ENCODE measurements at places on chromosomes 13 and 19.

GRCh38 chr13:27461940-27462584 lies 11.7 kb upstream of the MTIF3 start:
- no peaks in the 10 kb centered on the region for H3K36me3 ChIP-seq
- no peaks in the 10 kb centered on the region for H3K4me1 ChIP-seq
- no peaks in the 10 kb centered on the region for H3K27me3 ChIP-seq
- no peak overlapping the region for H3K27ac ChIP-seq
- DNase-seq: no peak
- no peak overlapping the region for H3K4me3 ChIP-seq

DNA sequence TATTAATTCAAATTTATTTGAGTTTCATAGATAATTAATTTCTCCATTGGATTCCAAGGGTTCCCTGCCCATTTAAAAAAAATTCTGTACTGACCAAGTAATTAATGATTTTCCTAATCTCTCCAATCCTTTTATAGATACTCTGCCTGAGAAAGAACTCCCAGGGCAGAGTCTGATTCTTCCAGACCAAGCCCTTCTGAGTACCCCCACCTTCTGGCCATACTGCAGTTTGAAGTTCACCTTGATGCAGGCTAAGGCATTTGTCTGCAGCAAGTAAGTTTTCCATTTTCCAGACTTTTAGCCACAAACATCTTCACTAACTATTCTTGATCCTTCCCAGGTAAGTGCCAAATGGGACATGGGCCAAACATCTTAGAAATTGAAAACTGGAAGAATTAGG lies 195.9 kb downstream of the LHFPL6 start:
- H3K4me3 ChIP-seq: no peak overlapping the region
- no peaks in the 10 kb centered on the region for H3K36me3 ChIP-seq
- H3K27me3 ChIP-seq: no peaks in the 10 kb centered on the region

DNA sequence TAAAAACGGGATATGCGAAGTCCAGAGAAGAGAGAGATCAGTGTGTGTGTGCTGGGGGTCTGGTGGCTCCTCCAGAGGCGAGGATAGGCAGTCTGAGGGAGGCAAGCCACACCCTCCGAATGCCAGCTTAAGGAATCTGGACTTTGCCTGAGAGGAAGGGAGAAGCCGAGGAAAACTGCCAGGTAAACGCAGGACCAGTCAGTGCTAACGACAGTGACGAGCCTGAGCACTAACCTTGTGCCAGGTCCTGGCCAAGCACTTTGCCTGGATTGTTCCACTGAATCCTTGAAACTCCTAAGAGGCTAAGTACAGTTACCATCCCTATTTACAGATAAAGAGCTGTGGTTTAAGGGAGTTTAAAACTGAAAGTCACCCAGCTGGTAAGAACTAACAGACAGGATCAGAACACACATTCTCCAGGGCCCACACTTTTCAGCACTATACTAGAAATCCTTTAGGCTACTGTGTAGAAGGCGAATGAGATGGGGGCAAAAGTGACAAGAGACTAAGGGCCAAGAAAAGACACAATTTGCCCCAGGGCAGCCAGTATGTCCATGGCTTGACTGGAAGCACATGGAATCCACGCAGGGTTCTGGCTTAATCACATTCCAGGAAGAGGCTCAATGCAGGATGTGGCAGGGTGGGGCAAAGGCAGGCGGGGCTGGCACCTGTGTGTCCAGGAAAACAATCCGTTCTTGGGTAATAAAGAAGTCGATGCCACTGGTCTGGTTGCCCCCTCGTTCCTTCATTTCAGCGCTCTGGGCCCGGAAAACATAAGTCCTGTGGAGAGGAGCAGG lies 15.1 kb downstream of the SMG9 start:
- DNase-seq: no peak
- H3K27me3 ChIP-seq: no peaks in the 10 kb centered on the region
- peaks cover 88% of the 10 kb centered on the region for H3K36me3 ChIP-seq
- H3K4me3 ChIP-seq: no peak overlapping the region
- H3K27ac ChIP-seq: peak overlapping the region; percentile 35

- DNase-seq: peak; percentile 85
- peaks cover 27% of the 10 kb centered on the region for H3K4me1 ChIP-seq
- no peaks in the 10 kb centered on the region for H3K36me3 ChIP-seq
- peak overlapping the region; percentile 40 for H3K27ac ChIP-seq
These were observed 427 bp downstream of the PLPPR3 start for GRCh38 chr19:821231-821824.

GRCh38 chr13:99303863-99304521 lies 3.2 kb downstream of the GPR183 start:
- peak; percentile 69 for DNase-seq
- no peaks in the 10 kb centered on the region for H3K36me3 ChIP-seq
- H3K4me3 ChIP-seq: peak overlapping the region; percentile 17
- no peaks in the 10 kb centered on the region for H3K4me1 ChIP-seq

- H3K4me1 ChIP-seq: peaks cover 54% of the 10 kb centered on the region
- H3K27me3 ChIP-seq: no peaks in the 10 kb centered on the region
- no peak overlapping the region for H3K27ac ChIP-seq
- DNase-seq: peak; percentile 52
- no peak overlapping the region for H3K4me3 ChIP-seq
These were observed 10.4 kb downstream of the SPINT2 start for GRCh38 chr19:38274739-38275138.

- H3K27ac ChIP-seq: no peak overlapping the region
- DNase-seq: peak; percentile 93
- no peaks in the 10 kb centered on the region for H3K36me3 ChIP-seq
- peaks cover 22% of the 10 kb centered on the region for H3K4me1 ChIP-seq
These were observed 5.0 kb upstream of the PTGER1 start for GRCh38 chr19:14479975-14480699.

DNA sequence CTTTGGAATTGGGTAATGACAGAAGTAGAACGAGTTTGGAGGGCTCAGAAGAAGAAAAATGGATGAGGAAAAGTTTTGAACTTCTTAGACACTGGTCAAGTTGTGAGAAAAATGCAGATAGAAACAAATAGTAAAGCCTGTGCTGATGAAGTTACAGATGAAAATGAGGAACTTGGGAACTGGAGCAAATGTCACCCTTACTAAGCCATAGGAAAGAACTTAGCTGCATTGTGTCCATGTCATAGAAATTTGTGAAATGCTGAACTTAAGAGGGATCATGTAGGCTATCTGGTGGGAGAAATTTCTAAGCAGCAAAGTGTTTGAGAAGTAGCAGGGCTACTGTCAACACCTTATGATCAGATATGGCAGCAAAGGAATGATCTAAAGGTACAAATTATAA lies 289.2 kb upstream of the PCDH9 start:
- no peak overlapping the region for H3K4me3 ChIP-seq
- H3K27ac ChIP-seq: no peak overlapping the region
- no peaks in the 10 kb centered on the region for H3K27me3 ChIP-seq
- no peak for DNase-seq
- H3K4me1 ChIP-seq: no peaks in the 10 kb centered on the region

GRCh38 chr19:44753626-44753931 lies 5.1 kb downstream of the BCL3 start:
- peak overlapping the region; percentile 75 for H3K4me3 ChIP-seq
- H3K27me3 ChIP-seq: no peaks in the 10 kb centered on the region
- peaks cover 71% of the 10 kb centered on the region for H3K4me1 ChIP-seq
- H3K27ac ChIP-seq: peak overlapping the region; percentile 97
- no peak for DNase-seq

GRCh38 chr19:17319473-17320238 lies 10.3 kb downstream of the DDA1 start:
- no peaks in the 10 kb centered on the region for H3K4me1 ChIP-seq
- peak; percentile 82 for DNase-seq
- H3K36me3 ChIP-seq: peaks cover 17% of the 10 kb centered on the region
- H3K4me3 ChIP-seq: no peak overlapping the region

GRCh38 chr19:41030651-41031050 lies 39.6 kb downstream of the CYP2B6 start:
- no peak overlapping the region for H3K27ac ChIP-seq
- H3K27me3 ChIP-seq: no peaks in the 10 kb centered on the region
- H3K36me3 ChIP-seq: no peaks in the 10 kb centered on the region
- DNase-seq: no peak
- no peak overlapping the region for H3K4me3 ChIP-seq

GRCh38 chr13:99967869-99968520 lies 3.6 kb downstream of the ZIC5 start:
- no peak overlapping the region for H3K27ac ChIP-seq
- H3K36me3 ChIP-seq: no peaks in the 10 kb centered on the region
- H3K4me3 ChIP-seq: peak overlapping the region; percentile 34
- peaks cover 6% of the 10 kb centered on the region for H3K27me3 ChIP-seq
- H3K4me1 ChIP-seq: peaks cover 31% of the 10 kb centered on the region

DNA sequence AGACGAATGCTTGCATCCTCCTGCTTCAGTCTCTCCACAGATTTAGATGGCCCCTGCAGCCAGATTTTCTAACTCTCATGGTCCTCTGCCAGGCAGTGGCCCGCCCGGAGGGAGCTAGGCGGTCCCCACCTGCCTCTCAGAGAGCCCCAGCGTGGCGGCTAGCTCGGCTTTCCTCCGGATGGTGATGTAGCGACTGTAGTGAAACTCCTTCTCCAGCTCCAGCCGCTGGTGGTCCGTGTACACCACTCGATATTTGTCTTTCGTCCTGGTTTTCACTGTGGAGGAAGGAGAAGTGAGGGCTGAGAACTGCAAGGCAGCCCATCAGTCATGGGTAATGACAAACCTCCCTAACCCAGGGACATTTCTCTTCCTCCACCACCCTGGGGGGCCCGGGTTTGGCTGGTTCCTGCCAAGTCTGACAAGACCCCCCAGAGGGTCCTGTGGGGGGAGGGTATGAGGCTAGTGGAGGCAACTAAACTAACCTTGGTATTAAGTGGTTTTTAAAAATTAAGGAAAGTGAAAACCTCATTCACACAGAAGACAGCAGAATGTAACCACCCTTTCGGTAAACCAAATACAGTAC lies 4.3 kb downstream of the CDX2 start:
- no peak overlapping the region for H3K4me3 ChIP-seq
- no peaks in the 10 kb centered on the region for H3K36me3 ChIP-seq
- H3K27me3 ChIP-seq: peaks cover 20% of the 10 kb centered on the region
- no peak for DNase-seq

GRCh38 chr13:84651705-84652104 lies 769.4 kb upstream of the SLITRK1 start:
- H3K4me1 ChIP-seq: no peaks in the 10 kb centered on the region
- no peaks in the 10 kb centered on the region for H3K27me3 ChIP-seq
- DNase-seq: no peak
- H3K36me3 ChIP-seq: no peaks in the 10 kb centered on the region
- no peak overlapping the region for H3K4me3 ChIP-seq

DNA sequence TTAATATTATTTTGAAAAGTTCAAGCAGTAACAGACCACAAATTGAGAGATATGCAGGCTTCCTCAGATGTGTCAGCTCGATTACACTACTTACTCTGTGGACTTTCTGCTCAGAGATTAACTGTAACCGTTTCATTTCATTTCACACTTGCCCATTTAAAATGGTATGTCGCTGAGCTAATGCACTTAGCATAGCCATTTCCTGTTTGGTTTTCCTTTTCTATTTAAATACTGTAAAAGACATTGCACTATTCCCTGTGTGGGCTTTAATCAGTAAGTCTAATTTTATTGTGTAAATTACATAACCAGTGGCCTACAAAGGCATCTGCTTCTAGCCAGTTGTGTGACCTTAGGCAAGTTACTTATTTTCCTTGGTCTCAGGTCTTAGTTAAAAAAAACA lies 237.6 kb downstream of the LACC1 start:
- no peaks in the 10 kb centered on the region for H3K27me3 ChIP-seq
- H3K4me3 ChIP-seq: no peak overlapping the region
- peaks cover 10% of the 10 kb centered on the region for H3K4me1 ChIP-seq
- no peak for DNase-seq
- no peaks in the 10 kb centered on the region for H3K36me3 ChIP-seq

DNA sequence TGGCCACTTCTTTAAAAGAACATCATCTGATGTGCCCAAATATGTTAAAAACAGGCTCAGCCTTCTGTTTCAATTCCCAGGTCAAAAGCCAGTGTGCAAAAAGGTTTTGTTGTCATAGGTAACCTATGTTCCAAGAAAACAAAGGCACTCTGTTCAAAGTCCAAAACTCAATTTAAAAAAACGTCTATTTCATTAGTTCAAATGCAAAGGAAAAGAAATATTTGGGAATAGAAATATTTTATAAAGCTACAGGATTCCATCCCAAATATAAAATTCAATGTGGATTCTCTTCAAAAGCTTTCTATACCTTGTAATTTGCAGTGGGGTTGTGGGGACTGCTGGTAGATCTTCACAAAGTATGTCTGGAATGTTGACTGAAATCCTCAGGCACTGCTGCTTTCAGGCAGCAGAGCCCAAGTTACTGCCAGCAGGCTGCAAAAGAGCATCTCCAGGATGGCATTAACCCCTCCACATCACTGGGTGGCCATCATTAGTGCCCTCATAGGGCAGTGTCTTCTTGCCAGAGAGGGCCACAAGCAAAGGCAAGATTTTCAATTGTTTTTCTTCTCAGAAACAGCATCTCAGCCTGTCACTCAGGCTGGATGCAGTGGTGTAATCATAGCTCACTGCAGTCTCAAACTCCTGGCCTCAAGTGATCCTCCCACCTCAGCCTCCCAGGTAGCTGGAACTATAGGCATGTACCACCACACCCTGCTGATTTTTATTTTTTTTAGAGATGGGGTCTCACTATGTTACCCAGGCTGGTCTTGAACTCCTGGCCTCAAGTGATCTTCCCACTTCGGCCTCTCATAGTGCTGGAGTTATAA lies 22.8 kb upstream of the STK24 start:
- H3K4me3 ChIP-seq: no peak overlapping the region
- H3K36me3 ChIP-seq: no peaks in the 10 kb centered on the region
- H3K27ac ChIP-seq: no peak overlapping the region
- no peak for DNase-seq
- no peaks in the 10 kb centered on the region for H3K4me1 ChIP-seq

DNA sequence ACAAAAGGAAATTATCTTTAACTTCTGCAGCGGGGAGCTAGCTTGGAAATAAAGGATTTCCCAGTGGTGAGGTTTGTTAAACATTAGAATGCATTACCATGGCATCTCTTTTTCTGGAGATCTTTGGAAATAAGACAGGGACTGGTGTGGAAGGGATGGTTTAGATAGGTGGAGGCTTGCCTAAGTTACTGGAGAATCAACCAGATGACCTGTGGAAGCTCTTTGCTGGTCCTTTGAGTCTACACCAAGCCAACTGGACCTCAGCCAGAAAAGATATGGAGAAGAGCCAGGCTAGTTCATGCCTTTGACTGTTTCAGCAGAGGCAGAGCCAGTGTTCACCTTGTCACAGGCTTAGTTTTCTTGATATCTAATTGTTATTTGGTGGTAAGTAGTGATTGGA lies 134.7 kb downstream of the KCNRG start:
- no peak overlapping the region for H3K27ac ChIP-seq
- DNase-seq: peak; percentile 26
- H3K4me1 ChIP-seq: peaks cover 5% of the 10 kb centered on the region
- no peak overlapping the region for H3K4me3 ChIP-seq
